ENCODE measurements at places on chromosomes 4 and X. TPM values are rescaled to one million over a fixed set of nuclear protein-coding genes. Genes with fewer than 3 reads are reported as not detected.

DNA sequence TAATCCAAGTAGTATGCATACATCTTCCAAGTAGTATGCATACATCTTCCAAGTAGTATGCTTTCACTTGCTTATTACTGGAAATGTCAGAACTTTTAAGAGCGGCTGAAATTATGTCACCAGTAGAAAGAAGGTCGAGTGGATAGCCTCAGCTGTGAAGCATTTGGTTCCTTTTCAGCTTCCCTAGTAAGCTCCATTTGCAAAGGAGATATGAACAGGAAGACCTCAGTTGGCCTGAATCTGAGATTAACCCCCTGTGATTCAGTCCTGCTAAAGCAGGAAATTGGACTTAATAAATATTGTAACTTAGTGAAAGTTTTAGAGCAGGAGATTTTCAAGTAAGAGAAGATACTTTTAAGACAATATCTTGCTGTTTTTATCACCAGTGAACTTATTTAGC, 48.1 kb downstream of the PCDH7 start:
- DNase-seq, result no peak

DNA sequence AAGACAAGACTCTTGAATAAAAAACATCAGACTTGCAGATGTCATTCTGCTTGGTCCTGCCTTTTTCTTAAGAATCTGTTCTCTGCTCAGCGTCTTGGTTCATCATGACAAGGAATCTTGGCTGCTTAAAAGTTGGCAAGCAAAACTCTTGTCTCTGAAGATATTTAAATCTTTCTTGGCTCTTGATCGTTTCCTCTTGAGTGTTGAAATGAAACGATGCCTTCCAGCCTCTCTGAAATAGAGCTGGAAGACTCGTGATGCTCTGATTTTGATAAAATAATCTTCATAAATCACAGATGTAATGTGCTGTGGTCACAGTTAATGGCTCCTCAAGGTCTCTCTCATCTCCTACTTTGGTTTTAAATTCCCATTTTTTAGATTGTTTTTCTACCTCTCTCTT, 39.9 kb upstream of the TMEM192 start:
- no peak for DNase-seq

Gene KIT
- 20.9 TPM for total RNA-seq

Gene BST1
- 0.38 TPM for total RNA-seq

DNA sequence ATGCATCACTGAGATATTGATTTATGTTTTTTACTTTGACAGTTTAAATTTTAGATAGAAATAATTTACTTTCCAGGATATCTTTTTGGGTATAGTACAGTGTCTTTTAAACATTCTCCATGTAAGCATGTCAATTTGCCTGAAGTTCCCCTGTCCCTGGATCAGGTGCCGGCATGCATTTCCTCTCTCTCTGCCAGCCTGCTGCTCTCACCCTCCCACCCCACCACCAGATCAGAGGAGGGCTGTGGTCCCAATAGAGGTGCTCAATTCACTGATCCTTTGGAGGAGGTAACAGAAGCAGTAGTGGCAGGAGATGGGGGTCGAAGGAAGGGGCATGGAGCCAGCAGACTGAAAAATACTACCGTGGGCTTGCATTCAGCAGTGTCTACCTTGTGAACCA, 28.3 kb upstream of the DSPP start:
- no peak for DNase-seq

Gene RBM46
- total RNA-seq, result 0.62 TPM

Gene AMER1
- total RNA-seq, result 12.6 TPM

Gene BMPR1B
- total RNA-seq, result 21.1 TPM

Gene ARMCX1
- 31.6 TPM for total RNA-seq

GRCh38 chr4:69970071-69970470, 4.5 kb upstream of the CSN2 start:
- no peak for DNase-seq

- DNase-seq, result no peak
These were observed 149.5 kb downstream of the EDA2R start for GRCh38 chrX:66489339-66489738.

DNA sequence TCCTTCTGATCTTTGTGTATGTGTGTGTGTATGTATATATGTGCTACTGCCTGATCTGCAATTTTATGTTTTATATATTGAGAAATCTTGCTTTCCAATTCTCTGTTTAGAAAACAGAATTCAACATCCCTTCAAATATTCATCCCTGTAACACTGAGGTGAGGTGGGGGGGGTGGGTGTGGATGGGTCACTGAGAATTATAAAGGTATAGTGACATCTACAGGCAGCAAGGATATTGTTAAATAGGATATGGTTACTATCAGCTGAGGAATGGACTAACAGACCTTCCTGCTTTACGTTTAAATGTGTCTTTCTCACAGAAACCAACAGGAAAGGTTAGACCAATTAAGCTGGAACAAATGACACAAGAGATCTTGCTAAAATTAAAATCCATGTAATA, 19.0 kb upstream of the MAGEB2 start:
- no peak for DNase-seq

GRCh38 chr4:153603835-153604234, 80.2 kb upstream of the TLR2 start:
- no peak for DNase-seq

DNA sequence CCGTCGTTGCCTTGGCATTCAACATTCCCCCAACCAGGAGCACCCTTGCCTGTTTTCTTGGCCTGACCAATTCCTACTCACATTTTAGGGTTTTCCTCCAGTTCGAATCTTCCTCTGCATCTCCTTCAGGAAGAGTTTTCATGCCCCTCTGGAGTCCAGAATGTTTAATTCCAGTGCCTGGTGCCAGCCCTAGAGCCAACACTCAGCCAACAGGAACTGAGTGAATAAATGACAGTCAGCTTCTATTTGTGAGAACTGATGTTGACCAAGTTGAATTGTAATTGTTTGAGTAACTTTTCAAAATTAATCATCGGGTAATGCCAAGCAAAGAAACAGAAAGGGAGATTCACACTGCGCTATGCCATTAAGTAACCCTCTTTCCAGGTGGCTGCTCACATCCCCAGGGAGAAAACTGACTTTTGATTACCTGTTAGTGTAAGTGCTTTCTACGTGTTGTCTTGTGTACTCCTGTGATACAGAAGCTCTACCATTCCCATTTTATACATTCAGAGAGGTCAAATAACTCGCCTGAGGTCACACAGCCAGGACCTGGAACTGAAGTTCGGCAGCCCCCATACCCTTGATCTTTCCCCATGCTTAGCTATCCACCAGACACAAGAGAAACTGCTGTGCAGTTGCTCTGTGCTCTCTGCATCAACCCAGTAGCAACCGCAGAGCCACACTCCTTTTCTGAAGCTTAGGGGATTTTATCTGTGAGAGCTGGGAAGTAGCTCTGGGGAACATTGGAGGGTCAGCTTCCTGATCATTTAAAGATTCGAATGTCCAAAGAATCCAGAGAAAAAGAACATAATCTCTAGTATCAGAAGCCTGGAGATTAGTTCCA, 19.0 kb upstream of the SLC2A9 start:
- no peak for DNase-seq

- DNase-seq, result no peak
These were observed 24.1 kb upstream of the WFS1 start for GRCh38 chr4:6245246-6246169.

Gene IL9R
- total RNA-seq, result not detected

Gene EXOC1L
- total RNA-seq, result not detected

Gene TEC
- 3.4 TPM for total RNA-seq

DNA sequence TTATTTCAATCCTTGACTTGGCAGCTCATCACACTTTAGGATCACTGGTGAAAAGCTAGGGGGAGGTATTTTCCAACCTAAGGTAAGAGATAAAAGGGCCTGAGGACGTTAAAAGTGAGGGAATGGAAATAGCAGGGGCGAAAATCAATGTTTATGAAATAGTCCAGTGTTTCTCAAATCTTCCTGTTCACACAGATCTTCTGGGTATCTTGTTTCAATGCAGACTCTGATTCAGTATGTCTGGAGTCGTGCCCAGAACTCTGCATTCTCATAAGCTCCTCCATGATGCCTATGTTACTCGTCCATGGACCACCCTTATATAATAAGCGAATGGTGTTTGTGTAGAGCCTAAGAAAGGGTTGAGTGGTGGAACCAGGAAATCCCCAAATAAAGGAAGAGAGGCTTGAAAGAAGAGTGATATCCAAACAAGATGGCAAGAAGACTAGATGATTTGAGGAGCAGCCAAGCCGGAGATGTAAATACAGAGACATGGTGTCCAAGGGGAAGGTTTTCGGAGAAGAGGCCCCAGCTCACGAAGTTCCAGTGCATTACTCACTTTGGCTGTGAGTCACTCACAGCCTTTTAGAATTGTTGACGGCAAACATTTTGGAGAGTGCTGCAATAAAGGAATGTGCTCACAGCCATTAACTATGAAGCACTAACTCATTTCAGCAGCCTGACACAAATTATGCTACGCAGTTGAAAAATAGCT, 215.6 kb upstream of the PPARGC1A start:
- DNase-seq, result no peak

DNA sequence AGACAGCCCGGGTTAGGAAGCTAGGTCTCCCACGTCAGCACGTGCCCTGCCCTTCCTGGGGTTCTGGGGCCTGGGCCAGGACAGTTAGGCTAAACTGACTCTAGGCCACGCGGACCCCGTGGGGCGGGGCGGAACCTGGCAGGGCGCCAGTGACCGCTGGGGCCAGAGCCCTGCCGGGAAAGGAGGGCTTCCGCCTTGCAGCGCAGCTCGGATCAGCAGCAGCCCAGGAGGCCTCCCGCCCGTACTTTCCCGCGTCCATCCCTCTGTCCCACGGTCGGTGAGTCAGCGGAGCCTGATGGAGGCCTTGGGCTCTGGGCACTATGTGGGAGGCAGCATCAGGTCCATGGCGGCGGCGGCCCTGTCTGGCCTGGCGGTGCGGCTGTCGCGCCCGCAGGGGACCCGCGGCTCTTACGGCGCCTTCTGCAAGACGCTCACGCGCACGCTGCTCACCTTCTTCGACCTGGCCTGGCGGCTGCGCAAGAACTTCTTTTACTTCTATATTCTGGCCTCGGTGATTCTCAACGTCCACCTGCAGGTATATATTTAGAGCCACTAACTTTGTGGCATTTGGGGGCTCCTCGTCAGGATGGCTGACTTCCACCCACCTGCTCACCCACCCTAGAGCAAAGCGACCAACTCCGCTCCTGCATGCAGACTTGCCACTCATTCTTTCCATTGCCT, at the start of gene SMIM10:
Gene SMIM10 (plus strand): TSS at position 191 of the 681 bp plus-strand sequence. CDS start 105 bp downstream, at position 296.
- DNase-seq, result peak; percentile 10

Gene BMX
- not detected for total RNA-seq

GRCh38 chrX:9995855-9996339, 28.7 kb downstream of the CLDN34 start:
- DNase-seq, result peak; percentile 33

Gene GALNT7
- total RNA-seq, result 65.6 TPM

- no peak for DNase-seq
These were observed 80.4 kb downstream of the DCUN1D4 start for GRCh38 chr4:51923343-51923742.

GRCh38 chrX:152899874-152900719, 2.2 kb downstream of the ZNF185 start:
- no peak for DNase-seq

GRCh38 chr4:146059151-146059550, 116.4 kb upstream of the LSM6 start:
- DNase-seq, result no peak

DNA sequence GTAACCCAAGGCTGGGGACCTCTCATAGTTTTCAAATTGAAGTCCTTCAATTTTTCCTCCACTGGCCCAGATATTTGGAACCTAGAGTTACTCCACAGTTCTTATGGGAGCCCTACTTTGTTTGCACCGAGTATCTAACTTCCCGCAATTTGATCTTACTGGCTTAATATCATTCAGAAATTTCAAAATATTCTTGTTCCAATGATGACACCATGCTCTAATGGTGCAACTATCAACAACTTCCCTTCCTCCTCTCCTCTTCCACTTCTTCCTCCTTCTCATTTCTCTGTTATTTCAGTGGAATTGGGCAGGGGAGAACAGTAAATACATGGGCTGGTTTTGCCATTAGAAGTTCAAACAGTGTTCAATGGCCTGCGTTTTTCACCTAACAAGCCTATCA, 20.2 kb downstream of the PDCL2 start:
- DNase-seq, result no peak

DNA sequence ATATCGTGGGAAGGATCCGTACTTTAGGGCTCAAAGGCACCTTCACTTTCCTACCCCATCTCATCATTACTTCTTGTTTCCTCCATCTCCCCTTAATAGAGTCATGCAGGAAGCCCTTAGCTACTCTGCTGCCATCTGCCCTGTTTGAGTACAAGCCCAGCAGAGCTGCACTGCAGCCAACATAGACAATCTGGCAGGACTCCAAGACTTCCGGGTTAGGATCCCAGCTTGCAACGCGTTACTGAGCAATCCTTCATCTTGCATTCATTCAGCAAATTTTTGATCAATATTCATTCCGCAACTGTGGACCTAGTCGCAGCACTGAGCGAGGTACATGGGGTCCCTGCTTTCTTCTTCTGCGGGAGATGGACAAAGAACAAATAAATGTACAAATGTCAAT, 344.9 kb downstream of the BCOR start:
- no peak for DNase-seq

Gene STPG2
- 1.1 TPM for total RNA-seq

Gene PAGE2
- not detected for total RNA-seq

Gene ADGRL3
- total RNA-seq, result 5.6 TPM

DNA sequence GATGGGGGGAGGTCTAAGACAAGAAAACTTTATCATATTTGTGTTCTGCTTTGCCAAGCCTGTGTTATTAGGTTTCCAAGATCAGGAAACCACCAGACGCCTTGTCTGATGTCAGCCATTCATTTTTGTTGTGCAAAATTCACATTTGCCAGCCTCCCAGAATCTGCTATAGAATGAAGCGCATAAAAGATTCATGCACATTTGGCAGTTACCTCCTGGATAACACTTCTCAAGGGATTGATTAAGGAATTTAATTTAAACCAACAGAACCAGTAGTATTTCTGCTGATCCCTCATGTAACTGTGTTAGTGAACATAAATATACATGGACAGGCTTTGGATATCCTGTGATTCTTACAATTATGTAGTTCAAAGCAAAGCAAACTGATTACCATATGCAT, 187.9 kb downstream of the COMMD8 start:
- no peak for DNase-seq

Gene GABRB1
- 1.6 TPM for total RNA-seq

GRCh38 chrX:73944563-73944908, 359.4 kb upstream of the ZCCHC13 start:
- no peak for DNase-seq

DNA sequence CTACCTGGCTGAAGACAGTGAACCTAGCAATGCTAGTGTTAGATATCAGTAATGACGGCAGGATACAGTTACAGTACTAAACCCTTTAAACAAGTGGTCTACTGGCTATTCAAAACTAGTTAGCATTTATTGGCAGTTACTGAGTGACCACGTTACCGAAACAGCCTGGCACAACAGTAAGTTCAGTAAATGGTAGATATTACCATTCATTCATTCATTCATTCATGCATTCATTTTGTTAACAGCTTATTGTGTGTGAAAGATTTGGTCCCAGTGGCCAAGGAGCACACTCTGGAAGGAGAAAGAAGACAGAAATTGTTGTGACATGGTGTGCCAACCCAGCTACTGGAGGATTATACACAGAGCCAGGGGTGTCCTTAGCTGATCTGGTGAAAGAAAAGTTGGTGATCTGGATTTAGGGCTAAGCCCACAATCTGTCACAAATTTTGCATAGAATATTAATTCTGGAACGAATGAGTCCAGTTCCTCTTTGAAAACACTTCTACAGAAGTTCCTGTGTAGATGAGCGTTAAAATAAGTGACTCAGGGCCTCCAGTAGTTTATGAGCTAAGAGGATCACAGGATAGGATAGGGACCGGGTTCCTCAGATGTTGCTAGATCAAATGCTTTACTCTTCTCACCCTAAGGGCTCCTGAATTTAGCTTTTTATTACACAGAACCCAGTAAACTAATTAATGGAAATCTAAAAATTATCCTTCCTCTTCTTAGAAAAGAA, 179.1 kb downstream of the CBR4 start:
- DNase-seq, result no peak

Data from progenitor cell of endocrine pancreas (in vitro differentiated cells).